ENCODE measurements at places on chromosomes 7 and 10. TPM values are rescaled to one million over a fixed set of nuclear protein-coding genes. Genes with fewer than 3 reads are reported as not detected.

DNA sequence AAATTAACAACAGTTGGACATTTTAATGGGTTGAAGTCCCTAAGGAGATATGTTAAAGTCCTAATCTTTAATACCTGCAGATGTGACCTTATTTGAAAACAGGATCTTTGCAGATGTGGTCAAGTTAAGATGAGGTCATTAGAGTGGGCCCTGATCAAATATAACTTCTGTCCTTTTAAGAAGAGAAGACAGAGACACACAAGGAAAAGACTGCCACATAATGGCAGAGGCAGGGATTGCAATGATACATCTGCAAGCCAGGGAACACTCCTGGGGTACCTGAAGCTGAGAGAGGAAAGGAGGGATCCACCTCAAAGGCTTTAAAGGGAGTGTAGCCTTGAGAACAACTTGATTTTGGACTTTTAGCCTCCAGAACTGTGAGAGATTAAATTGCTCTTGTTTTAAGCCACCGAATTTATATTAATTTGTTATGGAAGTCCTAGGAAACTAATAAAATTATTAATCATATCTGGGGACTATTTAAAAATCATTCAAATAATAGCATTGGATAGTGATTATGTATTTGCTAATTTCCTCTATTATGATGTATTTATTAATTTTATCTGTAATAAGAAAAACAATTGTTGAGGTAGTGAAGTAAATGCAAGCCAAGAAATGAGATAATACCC lies 700.0 kb upstream of the PCDH15 start:
- peak; percentile 33 for DNase-seq

DNA sequence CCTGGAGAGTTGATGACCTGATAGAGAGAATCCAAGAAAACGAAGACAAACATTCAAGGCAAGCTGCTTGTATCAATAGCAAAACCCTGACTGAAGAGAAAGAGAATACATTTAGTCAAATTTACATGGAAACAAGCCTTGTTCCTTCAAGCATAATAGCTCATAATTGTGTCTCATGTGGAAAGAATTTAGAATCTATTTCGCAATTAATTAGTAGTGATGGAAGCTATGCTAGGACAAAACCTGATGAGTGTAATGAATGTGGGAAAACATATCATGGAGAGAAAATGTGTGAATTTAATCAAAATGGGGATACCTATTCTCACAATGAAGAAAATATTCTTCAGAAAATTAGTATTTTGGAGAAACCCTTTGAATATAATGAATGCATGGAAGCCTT lies 18.0 kb downstream of the RBAK start:
- DNase-seq = no peak

GRCh38 chr7:4085937-4086691 lies 596.0 kb upstream of the FOXK1 start:
- no peak for DNase-seq

PNLIP gene
- total RNA-seq = not detected

DNA sequence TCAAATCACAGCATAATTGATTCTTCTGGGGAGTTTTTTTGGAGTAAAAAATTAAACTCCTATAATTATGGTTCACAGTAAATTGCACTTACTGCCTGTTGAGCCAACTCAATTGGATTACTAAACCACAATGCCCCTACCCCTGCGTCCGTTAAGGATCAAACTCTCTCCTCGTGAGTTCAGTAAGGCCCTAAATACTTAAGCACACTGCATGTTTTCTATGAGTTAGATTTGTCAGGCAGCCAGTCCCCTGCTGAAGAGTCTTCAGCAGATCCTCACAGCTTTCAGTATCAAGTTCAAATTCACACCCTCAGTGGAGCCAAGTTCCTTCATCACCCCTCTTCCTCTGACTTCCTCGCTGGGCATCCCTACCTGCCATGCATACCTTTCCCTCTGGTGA lies 275.0 kb upstream of the BMPER start:
- no peak for DNase-seq

Measured in thyroid gland (tissue), 4 donors.